ENCODE measurements at places on chromosomes 2 and 18.

DNA sequence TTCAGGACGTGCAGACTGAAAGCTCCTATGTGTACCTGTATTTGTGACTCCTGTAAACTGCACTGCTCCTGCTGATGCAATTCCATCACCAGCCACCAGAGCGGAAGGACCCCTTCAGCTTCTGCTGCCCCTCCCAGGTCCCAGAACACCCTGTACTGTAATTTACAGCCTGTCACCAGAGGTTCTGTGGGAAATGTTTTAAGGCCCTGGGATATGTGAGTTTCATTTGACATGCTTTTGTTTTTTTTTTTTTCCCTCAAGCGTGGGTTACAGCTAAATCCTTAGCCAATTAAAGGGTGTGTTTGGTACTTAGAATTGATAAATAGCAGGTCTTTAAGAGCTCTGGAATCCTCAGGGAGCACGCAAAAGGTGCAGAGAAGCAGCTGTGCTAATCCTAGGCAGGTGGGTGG is 79.4 kb downstream of the KCTD1 start:
- no peak for DNase-seq

DNA sequence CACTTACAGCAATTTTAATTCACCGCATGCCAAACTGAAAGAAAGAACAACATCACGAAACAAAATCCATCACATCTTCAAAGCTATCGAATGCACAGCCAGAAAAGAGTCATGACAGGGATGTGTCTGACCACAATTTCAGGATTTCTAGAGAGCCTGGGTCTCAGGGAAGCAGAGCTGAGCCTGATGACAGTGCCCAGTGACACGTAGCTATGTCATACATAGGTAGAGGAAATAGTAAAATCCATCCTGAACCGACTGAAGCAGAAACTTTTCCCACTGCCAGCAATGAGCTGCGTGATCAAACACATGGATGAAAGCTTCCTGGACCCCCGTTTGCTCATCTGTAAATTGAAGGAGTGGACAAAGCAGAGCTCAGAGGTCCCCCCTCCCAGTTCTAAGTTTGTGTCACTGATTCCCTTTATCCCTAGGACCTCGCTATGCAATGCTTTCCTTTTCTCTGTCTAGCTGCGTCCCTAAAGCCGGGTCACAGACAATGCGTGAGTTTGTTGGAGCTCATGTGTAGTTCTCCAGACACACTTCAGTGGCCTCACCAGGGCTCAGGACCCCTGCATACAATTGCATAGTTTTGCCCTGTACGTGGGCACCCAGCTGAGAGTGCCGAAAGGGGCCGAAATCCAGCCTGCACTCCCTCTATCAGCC is 37.6 kb downstream of the CCBE1 start:
- no peak for DNase-seq

GRCh38 chr2:138432971-138433370 is 68.6 kb upstream of the SPOPL start:
- DNase-seq, result no peak

DNA sequence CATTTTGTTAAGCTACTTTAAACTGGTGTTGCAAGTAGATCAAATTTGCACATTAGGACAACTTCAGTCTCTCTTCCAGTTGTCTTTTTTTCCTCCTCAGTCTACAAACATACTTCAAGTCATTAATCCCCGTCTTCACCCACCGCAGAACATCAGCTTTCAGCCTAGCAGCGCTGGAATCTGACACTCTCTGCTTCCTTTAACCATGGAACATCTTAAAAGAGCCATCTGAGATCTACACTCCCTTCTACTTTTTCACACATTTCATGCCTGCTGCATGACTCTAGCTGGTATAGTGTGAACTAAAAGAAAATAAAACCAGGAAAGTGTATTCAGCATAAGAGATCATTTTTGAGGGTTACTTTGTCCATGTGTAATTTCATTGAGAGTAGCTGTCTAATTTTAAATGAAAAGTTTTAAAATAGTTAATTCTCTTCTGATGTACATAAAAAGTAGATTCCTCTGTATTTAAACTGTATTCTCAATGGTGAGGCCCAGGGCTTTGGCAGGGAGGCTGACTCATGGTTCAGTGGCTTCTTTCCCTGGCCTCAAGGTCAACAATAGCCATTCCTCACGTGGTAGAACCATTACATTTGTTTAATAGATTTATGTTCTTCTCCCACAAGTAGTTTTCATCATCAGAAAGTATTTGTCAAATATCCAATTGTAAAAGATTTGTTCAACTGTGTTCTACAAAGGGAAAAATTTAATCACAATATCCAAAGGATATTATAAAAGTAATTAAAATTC is 16.5 kb downstream of the SGPP2 start:
- DNase-seq, result no peak

- DNase-seq, result no peak
Measured at GRCh38 chr2:230542751-230543150, 126.8 kb downstream of the SP100 start.

GRCh38 chr2:2142345-2142744 is 188.7 kb downstream of the MYT1L start:
- DNase-seq, result no peak

Measured in CD4-positive, alpha-beta T cell treated with Interleukin-17A for 4 hours (primary cell).